ENCODE measurements at places on chromosomes 7 and 10.

GRCh38 chr10:92839191-92840085 lies 8.9 kb upstream of the EXOC6 start:
- DNase-seq: no peak

DNA sequence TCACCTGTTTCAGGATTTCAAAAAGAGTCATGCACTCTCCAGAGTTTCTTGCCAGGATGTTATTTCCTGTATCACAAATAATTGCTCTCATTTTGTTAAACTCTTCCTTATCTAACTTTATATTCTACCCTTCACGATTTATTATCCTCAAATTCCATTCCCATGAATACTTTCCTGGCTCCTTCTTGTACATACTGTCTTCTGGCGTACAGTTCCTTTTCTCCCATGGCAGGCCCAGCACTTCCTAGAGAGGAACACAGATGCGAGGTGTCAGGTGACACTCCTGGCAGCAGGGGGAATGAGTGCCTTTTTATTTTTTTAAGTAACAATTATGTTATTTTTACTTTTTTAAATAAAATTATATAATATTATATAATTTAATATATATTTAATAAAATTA lies 411.9 kb downstream of the TFEC start:
- DNase-seq: no peak

DNA sequence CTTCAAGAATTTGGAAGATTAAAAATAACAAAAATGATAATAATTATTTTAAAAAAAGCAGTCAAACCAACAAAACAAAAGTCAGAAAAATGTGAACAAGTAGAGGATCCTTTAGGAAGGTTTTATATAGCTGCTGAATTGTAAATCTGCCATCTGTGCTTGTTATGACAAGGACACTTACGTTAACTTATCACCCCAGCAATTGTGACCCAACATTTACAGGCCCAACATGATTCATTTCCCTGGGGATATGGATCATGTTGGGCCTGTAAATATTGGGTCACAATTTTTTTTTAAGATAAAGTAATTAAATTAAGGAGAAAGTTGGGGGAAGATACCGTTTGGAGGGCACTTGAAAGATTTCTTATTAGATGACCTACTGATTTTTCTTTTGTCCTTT lies 261.4 kb upstream of the HABP2 start:
- no peak for DNase-seq

GRCh38 chr10:33863352-33863751 lies 528.9 kb upstream of the NRP1 start:
- no peak for DNase-seq

DNA sequence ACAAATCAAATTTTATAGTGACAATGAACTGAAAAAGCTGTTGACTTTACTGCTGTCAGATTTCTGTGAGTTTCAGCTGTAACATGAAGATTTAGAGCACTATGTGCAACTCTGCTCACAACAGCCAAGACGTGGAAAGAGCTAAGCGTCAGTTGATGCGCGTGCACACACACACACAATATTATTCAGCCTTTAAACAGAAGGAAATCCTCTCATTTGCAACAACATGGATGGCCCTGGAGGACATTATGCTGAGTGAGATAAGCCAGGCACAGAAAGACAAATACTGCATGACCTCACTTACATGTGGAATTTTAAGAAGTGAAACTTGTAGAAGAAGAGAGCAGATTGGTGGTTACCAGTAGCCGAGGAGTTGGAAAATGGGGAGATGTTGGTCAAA lies 82.8 kb upstream of the FRMD4A start:
- no peak for DNase-seq

DNA sequence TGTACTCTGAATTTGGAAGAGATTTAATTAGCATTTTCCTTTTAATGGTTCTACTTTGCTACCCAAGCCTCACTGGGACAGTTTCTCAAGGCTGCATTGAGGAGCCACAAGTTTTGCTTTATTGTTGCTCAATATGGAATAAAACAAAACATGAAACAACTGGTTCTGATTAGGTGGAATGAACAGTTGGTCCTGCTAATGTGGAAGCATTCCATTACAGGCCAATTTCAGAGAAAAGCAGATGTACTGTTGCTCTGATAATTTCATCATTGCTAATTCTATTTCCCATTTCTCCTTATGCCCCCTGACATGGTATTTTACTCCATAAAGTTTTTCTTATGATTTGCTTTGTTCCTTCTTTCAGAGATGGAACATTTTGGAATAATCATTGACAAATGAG lies 66.0 kb upstream of the PAPSS2 start:
- DNase-seq: no peak

DNA sequence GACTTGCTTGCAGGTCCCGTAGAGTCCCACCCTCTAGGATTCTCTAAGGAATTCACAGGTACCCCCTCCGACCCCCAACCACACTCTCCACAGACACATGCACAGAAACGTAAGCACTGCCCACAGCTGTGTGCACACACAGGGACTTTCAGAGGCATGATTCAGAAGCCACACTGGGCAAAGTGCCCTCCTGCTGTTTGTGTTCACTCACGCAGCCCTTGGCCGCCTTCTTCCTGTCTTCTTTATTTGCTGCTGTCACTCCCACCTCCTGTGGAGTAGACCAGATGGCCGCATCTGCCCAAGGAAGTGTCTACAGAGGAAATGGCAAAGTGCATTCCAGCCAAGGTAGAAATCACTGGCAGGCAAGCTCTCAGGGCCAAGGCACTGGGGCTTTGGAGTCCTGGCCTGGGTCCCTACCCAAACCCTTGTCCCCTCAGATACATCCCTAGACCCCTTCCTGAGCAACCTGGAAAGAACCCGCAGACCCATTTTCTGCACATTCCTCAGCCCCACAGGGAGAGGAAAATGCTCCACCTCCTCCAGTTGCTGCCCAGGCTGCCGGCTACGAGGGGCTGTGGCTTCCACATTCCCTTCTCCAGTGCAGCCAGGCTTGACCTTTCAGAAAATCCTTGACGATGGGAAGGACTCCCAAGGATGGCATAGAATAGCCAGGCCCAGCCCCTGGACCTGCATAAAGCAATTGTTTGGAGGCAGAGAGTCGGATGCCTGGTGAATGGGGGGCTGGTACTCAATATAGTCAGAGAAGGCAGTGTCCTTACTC lies 21.6 kb upstream of the GIMAP8 start:
- DNase-seq: peak; percentile 68

- DNase-seq: no peak
These were observed 25.1 kb downstream of the SBDS start for GRCh38 chr7:66970310-66970709.

GRCh38 chr10:95566136-95566535 lies 5.0 kb upstream of the SORBS1 start:
- DNase-seq: no peak

DNA sequence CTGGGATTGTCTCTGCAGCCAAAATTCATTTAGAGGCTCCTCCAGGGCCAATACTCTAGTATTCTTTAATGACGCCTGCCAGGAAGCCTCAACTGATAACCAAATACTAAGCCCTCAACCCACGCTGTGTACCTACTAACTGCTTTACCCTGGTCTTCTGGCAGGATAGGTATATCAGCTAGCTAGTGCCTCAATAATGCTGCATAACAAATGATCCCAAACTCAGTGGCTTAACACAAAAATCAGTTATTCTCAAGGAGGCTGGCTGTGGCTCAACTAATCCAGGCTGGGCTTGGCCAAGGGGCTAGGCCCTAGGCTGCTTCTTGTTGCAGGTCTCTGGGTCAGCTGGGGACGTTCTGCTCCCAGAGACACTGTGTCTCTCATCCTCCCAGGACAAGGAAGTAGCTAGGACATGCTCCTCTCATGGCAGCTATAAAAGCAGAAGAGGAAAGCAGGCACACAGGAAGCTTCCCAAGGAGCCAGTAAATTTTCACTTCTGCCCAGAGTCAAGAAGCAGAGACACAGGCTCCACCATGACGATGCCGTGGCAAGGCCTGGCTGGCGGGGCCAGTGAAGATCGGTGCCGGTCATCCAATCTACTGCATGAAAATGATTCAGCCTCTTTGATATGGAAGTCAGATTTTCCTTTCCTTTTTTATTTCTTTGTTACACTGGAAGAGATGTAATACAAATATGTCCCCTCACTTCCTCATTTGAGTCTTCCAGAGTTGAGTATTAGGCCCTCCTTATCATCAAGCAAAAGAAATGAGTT lies 28.6 kb upstream of the COL13A1 start:
- DNase-seq: no peak

- no peak for DNase-seq
These were observed 145.9 kb downstream of the LRRC4 start for GRCh38 chr7:127885222-127885772.

GRCh38 chr7:50610521-50611277 lies 45.5 kb upstream of the DDC start:
- DNase-seq: no peak

DNA sequence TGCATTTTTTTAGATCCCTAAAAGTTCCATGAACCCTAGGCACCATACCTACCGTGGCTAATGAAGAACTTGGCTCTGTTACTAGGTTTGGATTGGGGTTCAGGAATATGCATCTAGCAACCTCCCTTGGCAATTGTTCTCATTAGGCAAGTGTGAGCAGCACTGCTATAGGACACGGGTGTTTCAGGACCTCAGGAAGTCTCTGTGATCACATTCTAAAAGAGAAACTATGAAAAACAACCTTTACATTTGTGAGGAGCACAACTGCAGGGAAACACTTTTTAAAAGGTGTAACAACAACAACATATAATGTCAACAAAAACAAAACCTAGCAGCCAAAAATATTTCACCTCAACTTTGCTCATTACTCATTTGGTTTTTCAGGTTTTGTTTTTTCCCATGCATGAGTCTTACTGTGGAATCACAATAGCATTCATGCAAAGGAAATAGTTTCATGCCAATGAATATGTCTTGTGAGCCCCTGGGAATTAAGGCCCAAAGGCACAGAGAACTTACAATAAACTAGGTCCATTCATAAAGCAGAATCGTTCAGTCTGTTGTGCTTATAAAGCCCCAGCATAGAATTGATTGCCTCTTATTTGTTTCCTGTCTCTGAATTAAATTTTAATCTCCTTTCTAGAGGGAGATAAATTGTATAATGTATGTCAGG lies 255.7 kb upstream of the DGKB start:
- peak; percentile 5 for DNase-seq

GRCh38 chr10:95539560-95540284 lies 21.4 kb downstream of the SORBS1 start:
- DNase-seq: no peak

DNA sequence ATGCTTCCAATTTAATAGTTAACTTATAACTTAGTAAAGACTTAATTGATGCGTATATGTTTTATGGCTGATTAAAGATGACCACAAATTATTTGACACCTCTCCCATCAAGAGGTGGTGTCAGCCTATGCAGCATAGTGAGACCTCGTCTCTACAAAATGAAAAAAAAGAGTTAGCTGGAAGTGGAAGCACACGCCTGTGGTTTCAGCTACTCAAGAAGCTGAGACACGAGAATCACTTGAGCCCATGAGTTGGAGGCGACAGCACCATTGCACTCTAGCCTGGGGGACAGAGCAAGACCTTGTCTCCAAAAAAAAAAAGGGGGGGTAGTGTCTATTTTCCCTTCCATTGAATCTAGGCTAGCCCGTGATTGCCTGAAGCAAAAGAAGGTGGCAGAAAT lies 99.1 kb upstream of the ABI1 start:
- DNase-seq: no peak

DNA sequence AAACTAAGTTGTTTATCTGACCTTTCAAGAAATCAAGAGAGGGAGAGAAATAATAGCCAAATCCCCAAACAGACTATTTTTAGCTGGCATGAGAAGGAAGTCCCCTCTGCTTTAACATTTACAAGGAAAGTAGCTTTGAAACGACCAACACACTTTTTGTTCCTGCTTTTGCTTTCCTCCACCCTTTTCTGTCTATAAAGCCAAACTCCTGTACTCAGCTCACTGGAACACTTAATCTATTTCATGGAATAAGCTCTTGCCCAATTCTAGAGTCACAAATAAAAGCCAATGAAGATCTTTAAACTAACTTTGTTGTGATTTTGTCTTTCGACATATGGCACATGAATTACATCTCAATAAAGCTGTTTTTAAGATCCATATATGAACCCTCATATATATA lies 86.8 kb upstream of the CCDC71L start:
- no peak for DNase-seq

- DNase-seq: peak; percentile 59
These were observed 421.4 kb downstream of the SDK1 start for GRCh38 chr7:3722396-3722922.

- DNase-seq: no peak
These were observed 92.4 kb upstream of the JCAD start for GRCh38 chr10:30151581-30152389.

GRCh38 chr7:69283421-69283820 lies 314.9 kb upstream of the AUTS2 start:
- DNase-seq: no peak

DNA sequence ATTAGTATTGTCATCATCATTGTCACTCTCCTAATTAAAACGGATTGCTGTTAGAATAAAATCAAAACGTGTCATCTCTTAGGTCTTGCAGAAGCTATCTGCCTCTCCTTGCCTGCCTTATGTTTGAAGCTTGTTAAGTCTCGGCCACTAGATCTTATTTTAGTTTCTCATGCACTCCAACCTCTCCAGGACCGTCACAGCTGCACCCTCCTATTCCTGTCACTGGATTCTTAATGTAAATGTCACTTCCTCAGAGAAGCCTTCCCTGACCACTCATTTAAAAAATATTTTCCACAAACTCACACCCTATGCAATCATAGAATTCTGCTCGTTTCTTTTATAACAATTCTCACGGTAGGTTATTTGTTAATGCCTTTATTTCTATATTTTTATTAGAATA lies 103.9 kb upstream of the DKK1 start:
- no peak for DNase-seq

- no peak for DNase-seq
These were observed 75.3 kb downstream of the MKI67 start for GRCh38 chr10:128050936-128051335.

DNA sequence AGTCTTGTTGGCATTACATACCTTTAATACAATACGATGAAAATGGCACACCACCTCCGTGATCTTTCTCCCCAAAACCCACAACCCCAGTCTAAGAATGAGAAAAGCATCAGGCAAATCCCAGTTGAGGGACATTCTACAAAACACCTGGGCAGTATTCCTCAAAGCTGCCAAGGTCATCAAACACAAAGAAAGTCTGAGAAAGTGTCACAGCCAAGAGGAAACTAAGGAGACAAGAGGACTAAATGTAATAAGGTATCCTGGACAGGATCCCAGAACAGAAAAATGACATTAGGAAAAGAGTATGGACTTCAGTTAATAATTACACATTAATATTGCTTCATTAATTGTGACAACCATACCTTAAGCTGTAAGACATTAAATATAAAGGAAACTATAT lies 14.5 kb upstream of the FRMD4A start:
- DNase-seq: no peak
